ENCODE measurements at places on chromosomes 3 and 15. TPM values are rescaled to one million over a fixed set of nuclear protein-coding genes. Genes with fewer than 3 reads are reported as not detected.

Gene CCDC9B
- 10.0 TPM for total RNA-seq

- DNase-seq = no peak
These were observed 116.4 kb downstream of the PDCD6IP start for GRCh38 chr3:33914731-33915379.

- DNase-seq = no peak
These were observed 35.5 kb downstream of the C3orf80 start for GRCh38 chr3:160260587-160261270.

DNA sequence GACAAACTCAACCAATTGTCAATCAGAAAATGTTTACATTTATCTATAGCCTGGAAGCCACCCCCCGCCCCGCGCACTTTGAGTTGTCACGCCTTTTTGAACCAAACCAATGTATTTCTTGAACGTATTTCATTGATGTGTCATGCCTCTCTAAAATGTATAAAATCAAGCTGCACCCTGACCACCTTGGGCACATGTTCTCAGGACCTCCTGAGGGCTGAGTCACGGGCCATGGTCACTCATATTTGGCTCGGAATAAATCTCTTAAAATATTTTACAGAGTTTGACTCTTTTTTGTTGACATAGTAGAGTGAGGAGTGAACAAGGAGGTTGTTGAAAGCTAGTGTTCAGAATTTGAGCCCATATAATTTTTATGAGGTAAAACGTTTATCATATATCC lies 6.5 kb downstream of the MCTP2 start:
- no peak for DNase-seq

Gene ATP10A
- 0.05 TPM for total RNA-seq

DNA sequence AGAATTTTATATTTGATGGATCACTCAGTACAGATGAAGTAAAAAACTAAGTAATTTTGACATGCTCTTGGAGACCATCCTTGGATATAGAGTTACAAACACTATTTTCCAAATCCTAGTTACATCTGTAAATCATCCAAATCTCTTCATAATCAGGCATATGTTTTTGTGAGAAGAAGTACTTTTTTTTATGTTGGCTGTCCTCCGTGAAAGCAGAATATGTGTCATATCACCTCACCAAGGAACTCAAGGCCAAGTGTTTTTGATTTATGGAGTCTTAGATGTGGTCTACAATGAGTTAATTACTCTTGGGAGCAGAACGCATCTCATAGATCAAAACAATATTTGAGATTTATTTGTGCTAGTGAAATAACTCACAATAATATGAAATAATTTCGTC lies 416.5 kb upstream of the TGFBR2 start:
- no peak for DNase-seq

GRCh38 chr3:46996689-46997452 lies 17.4 kb downstream of the NBEAL2 start:
- no peak for DNase-seq

Measured in dermis blood vessel endothelial cell (primary cell).